ENCODE measurements at places on chromosomes 5 and 9.

- no peak for DNase-seq
Observed at GRCh38 chr9:135879619-135880018, 27.7 kb downstream of the CAMSAP1 start.

DNA sequence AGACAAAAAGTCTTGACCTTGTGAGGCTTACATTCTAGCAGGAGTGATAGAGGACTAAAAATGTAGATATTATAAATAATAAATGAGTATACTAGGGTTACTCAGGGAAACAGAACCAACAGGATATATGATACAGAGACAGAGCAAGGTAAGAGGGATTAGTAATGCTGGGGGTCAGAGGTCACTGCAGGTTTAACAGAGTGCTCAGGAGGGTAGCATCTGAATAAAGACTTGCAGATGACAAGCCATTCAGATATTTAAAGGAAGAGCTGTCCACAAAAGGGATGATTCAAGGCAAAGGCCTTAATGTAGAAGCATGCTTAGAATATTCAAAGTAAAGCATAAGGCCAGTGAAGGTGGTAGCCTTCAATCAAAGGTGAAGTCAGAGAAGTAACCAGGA, 65.6 kb upstream of the SEMA6A start:
- no peak for DNase-seq

GRCh38 chr5:135857630-135858311, 23.3 kb downstream of the SLC25A48 start:
- no peak for DNase-seq

DNA sequence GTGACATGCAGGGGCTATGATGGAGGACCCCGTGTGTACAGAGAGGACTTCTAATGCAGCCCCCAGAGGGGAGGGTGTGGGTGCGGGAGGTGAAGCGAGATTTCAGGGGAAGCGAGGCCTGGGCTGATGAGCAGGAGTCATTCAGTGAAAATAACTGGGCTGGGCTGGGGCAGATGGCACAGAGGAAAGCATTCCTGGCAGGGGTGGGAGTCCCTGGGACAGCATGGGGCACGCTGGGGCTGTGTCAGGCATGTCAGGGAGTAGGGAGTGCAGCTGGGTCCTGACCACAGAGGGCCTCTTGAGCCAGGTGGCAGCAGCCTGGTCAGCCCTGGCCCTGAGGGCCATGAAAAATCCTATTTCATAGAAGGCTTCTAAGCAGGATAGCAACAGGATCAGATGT, 36.6 kb downstream of the COL15A1 start:
- DNase-seq: no peak

DNA sequence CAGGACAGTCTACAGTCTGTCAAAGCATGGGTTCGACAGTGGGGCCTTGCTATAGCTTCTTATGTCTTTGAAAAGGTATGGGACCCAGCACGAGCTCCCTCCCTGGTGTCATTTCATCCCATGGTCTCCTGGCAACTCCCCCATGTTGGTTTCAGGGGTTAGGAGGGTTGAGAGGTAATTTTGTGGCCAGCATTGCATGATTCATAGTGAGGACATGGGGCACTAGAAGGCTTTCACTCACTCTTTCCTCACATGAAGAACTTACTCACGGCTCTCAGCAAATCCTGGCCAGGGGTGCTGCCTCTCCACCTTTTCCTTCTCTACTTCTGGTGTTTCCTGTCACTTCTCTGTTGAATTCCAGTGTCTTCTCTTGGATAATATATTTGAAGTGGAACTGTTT, 134.7 kb upstream of the TNPO1 start:
- DNase-seq: peak; percentile 77

- DNase-seq: no peak
Observed at GRCh38 chr5:154780128-154780527, 25.0 kb downstream of the LARP1 start.

DNA sequence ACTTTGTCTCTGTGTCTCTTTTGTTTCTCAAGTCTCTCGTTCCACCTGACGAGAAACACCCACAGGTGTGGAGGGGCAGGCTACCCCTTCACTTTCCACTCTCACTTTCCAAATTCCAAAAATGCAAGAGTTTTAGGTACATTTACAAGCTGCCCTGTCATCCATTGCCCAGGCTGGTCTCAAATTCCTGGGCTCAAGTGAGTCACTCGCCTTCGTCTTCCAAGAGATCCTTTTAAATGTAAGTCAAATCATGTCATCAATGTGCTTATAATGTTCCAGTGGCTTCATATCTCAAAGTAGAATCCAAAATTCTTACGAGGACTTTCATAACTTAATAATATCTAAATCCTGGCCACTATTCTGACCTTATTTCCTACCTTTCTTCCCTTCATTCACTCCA, 20.4 kb upstream of the UGCG start:
- DNase-seq: no peak

- no peak for DNase-seq
Observed at GRCh38 chr5:138022912-138023311, 10.0 kb downstream of the FAM13B start.

DNA sequence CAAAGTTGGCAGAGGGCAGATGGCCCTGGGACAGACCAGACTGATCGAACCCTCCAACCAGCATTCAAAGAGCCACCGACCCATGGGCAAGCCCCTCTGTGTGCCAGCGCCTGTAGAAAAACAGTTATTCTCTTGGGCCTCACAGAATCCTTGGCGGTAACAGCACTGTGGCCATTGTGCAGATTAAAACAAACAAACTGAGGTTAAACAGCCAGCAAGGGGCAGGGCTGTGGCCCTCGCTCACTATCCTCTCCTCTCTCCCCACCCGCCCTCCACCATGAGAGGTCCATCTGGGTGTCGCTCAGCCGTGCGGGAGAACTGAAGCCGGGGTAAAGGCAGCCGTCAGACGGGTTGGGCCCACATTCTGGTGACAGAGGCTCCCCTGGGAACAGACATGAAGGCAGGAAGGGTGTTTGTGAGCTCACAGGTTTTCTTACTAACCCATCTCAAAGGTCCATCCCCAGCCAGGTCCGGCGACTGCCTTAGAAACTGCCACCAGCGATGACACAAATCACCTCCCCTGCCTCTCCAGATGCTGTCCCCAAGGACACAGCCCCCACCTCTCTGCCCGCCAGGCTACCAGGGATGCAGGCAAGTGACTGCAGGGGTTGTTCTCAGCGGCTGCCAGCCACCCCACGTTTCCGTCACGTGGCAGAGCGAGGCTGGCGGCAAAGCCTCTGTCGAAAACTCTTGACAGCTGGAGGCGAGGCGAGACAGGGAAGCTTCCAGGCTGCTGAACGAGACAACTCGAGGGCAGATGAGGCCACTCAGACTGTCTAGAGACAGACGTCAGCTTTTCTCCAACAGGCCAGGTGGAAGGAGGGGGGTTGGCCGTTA, 75.8 kb upstream of the SARDH start:
- DNase-seq: no peak

DNA sequence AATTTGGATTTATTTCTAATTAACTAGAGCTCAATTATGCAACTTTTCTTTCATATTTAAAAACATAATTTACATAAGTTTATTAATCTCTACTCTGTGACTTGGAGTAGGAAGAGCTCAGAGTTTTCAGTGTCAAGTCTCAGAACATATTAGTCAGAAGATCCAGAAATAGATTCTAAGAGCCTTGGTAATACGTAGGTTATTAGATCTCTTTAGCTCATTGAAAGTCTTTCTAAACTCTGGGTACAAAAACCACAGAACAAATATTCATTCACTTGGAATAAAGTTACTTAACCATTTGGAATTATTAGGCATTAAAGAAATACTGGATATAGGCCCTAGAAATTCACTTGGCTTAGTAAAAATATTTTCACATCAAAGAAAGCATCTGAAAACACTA, 26.3 kb upstream of the ISCA1 start:
- DNase-seq: no peak

DNA sequence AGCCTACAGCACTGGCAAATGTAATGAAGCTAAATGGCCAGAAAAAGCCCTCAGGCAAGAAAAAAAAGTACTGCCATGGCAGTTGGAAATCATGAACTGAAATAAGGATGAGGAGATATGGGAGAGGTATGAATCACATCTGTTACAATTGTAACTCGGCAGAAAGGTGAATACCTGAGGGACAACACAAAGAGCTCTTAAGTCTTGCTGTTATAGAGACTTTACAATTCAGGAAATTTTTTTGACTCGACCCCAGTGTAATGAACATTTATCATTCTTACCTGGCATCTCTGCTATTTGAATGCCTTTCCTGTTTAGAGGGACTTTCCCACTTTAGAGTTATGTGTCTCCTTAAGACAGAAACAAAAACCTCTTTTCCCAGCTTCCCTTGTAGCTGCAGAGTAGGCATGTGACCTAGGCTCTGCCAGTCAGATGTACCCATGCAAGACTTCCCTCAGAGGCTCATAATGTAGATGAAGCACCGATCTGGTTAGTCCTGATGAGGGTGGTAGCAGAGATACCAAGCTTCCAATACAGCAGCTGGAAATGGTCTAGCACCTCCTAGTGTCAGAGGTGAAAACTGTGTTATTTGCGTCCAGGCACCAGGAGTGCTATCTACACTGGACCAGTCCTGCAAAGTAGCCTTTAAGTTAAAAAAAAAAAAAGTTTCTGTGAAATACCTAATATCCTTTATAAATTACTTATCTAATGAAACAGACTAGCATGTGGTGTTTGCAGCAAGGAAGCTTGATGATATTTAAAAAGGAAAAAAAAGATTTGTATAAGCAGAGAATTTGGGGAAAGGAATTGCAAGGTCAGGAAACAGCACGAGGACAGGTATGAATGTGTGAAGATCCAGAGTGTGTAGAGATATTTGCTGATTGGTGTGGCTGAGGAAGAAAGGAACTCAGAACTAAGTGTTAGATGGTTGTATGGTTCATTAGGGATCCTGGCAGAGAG, 146.9 kb upstream of the SLC1A3 start:
- DNase-seq: no peak

GRCh38 chr5:132301344-132302271, 7.4 kb downstream of the SLC22A4 start:
- DNase-seq: no peak

GRCh38 chr5:27773166-27773565, 734.8 kb upstream of the CDH9 start:
- DNase-seq: no peak

DNA sequence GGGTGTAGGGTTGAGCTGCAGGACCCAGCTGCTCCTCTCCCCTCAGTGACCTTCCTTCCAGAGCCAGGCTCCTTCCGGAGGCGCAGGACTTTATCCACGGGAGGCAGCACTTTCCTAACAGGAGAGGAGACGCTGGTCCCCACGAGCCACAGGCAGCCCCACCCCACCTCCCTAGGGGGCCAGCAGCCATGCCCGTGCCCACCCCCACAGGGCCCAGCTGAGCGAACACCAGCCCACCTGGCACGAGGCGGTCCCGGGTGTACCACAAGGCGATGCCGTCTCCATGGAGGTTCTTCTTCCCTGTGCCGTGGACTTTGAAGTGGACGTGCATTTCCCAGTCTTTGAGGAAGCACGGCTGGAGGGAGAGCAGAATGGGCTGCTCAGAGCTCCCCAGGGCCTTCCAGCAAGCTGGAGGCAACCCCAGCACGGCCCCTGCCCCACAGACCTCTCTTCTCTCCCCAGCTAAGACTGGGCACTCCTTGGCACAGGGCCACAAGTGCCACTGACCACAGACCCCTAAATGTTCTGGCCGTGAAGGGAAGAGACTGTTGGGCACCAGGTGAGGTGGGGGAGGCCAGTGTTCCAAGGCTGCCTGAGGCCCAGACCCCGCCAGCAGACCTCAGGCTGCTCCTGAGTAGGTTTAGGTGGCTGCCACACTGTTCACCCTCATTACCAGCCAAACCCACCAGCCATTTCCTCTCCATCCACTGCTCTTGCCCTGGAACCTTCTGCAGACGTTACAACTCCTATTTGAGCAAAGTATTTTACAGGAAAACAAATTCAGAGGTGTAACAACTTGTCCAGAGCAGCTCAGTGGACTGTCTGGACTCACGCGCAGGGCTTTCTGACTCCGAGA, 13.0 kb downstream of the LMAN2 start:
- DNase-seq: no peak

- DNase-seq: peak; percentile 47
Observed at GRCh38 chr5:29697785-29698414, 1495.6 kb upstream of the CDH6 start.

- no peak for DNase-seq
Observed at GRCh38 chr5:29414681-29415080, 1778.8 kb upstream of the CDH6 start.

GRCh38 chr5:90395005-90395404, 14.6 kb downstream of the CETN3 start:
- no peak for DNase-seq

DNA sequence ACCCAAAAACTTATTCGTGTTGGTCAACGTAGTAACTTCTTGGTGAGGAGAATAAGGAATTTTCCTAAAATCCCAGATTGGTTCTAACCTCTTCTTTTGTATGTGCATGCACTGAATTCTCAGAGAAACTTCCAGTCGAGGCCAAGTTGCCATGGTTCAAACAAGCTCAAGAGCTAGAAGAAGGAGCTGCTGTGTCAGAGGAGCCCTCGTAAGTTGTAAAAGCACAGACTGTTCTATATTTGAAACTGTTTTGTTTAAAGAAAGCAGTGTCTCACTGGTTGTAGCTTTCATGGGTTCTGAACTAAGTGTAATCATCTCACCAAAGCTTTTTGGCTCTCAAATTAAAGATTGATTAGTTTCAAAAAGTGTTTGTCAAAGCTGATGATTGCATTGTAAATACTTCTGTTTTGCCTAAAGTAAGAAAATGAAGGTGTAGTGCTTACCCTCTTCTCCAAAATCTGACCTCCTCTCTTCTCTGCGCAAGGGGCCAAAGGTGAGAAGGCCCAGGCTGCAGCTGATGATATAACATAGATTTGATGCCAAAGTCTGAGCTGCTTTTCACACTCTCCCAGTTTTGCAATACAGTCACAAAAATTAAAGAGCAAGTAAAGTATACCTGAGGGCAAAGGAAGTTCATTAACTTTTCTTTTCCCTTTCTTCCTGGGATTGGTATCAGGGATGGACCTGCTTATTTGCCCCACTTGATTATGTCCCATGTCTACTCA, 210.8 kb downstream of the ADAMTSL1 start:
- DNase-seq: no peak

DNA sequence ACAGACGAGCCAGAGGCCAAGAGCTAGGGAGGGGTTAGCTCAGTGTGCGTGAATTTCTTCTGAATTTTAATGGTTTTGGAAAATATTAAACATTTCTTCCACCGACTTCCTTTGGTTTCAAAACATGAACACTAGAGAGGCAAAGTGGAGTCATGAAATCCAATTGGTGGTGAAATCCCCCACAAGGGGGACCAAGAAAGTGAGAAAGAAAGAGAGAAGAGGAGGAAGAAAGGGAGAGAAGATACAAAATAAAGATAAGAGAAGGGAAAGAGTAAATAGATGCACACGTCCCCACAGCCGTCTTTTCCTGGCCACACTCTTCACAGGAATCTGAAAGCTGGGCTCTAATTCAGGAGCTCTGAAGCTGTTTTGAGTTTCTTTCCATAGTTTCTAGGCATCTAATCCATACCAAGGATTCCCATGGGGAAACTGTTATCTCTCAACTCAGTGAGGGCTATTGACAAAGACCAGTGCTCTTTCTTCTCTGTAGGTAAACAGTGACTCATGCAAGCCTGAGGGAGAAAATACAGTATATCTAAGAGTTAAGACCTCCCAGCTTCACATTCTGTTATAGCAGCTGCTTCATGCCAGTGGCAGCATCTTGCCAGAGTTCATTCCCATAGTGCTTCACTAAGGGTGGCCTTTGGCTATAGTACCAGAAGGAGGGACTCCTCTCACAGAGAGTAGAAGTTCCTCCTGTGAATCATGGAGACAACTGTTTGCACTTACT, 115.8 kb upstream of the LIFR start:
- peak; percentile 15 for DNase-seq

Data from HT1080 (cell line).